EL (cell line): ENCODE measurements at places on chromosomes 11 and 22.
A peak's percentile ranks its signal among the peaks of the same experiment; 100 is the strongest.

GRCh38 chr22:40036591-40037225, 42.0 kb downstream of the FAM83F start:
- DNase-seq, result peak; percentile 70

DNA sequence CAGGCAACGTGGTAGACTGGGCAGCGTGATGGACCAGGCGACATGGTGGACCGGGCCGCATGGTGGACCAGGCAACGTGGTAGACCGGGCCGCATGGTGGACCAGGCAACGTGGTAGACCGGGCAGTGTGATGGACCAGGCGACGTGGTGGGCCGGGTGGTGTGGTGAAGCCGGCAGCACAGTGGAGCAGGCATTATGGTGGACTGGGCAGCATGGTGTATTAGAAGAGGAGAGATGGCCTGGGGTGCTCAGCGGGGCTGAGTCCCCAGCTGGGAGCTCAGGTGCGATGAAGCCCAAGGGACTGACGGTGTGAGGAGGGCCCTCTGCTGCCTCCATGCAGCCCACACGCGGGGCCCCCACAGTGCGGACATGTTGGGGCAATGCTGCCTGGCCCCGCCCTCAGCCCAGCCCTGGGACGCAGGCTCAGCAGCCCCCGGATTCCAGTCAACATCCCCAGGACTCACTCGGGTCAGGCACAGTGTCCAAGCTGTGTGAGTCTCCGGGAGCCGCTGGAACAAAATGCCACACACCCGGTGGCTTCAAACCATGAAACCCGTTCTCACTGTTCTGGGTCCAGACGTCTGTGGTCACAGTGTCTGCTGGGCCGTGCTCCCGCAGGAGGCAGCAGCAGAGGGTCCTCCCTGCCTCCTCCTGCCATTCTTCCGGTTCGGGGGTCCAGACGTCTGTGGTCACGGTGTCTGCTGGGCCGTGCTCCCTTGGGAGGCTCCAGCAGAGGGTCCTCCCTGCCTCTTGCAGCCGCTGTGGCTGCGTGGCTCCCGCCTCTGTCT, 1084.9 kb downstream of the BRD1 start:
- DNase-seq, result no peak

GRCh38 chr11:125343718-125344131, 152.3 kb downstream of the FEZ1 start:
- no peak for DNase-seq

DNA sequence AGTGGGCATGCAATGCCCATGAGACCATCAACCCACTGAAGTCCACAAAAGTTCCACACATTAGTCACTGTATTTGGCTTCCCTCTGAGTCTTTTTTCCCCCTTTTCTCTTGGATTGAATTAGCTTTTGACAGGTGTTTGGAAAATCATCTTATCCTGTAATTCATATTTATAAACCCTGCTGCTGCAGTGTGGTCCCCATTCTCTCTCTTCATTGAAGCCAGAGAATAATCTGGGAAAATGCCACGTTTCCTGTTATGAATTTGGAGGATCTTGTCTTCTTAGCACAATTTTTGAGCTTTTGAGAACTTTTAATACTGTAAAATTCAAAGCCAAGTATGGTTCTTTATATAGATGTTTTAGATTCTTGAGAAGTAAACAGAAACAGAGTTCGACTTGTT, 84.8 kb downstream of the UVRAG start:
- no peak for DNase-seq

DNA sequence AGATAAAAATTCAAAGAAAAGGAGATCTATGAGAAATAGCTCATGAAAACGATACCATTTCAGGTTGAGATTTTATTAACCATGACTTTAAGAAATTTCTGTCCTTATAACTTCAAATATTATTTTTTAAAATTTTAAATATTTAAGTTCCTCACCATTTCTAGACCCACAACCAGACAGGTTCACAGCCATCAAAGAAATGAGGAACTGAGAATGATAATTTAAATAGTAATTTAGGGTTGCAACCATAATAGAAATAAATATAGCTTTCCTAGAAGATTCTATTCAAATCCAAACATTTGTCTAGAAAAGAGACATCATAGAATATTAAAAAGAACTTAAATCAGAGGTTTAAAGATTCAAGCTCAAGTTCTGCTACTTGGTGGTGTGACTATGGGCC, 5.9 kb upstream of the VWA5A start:
- DNase-seq, result no peak

DNA sequence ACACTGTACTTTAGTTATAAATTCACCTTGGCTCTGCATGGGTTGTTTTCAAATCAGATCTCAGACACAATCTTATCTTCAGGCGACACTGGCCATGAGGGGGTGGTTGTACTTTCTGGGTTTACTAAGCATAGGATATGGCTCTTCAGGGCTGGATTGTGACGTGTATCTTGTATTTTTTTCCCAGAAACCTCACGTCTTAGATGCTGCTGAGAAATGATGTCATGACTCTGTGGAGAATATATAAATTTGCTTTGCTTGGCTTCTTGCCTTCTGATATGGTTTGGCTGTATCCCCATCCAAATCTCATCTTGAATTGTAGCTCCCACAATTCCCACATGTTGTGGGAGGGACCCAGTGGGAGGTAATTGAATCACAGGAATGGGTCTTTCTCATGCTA, 82.8 kb upstream of the VSTM5 start:
- no peak for DNase-seq

DNA sequence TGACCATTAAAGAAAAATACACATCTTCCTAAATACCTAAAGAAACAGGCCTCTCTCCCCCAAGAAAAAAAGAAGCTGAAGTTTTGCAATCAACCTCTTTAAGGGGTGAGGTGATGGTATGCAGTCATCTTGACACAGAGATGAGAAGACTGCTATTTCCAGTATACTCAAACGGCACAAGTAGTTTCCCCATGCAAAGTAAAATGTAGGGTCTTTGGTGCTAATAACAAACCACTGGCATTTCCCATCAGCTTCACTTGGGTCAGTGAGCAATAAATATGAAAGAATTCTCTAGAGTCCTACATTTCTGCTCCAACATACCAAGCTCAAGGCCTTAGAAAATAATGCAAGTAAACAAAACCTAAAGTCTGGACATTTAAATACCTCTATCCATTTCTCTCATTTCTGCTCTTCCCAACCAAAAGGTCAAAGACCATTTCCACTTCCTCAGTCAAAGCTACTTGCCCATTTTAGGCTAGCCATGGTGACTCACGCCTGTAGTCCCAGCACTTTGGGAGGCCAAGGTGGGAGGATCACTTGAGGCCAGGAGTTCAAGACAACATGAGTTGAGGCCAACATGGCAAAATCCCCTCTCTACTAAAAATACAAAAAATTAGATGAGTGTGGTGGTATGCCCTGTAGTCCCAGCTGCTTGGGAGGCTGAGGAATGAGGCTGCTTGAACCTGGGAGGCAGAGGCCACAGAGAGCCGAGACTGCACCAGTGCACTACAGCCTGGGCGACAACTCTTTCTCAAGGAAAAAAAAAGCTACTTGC, 39.5 kb upstream of the CHRNA10 start:
- peak; percentile 13 for DNase-seq

GRCh38 chr11:101757741-101758140, 157.1 kb upstream of the CEP126 start:
- DNase-seq, result no peak

- DNase-seq, result no peak
Measured at GRCh38 chr22:40007853-40008710, 13.3 kb downstream of the FAM83F start.

DNA sequence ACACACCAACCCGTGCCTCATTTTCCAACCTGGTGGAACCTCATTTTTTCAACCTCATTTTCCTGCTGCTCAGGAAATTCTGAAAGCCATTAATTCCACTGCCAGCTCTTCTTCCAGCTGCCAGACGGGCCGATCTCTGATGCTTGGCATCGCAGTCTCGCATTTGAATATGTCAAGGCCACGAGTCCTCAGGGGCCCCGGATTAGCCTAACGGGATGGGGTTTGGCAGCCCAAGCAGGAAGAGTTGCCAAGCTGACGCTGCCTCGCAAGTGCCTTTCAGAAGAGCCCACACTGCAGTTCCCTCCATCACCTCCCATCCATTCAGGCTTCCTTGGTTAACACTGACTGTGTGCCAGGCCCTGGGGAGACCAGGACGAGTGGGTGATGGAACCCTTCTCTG, 8.7 kb downstream of the RASD2 start:
- no peak for DNase-seq

DNA sequence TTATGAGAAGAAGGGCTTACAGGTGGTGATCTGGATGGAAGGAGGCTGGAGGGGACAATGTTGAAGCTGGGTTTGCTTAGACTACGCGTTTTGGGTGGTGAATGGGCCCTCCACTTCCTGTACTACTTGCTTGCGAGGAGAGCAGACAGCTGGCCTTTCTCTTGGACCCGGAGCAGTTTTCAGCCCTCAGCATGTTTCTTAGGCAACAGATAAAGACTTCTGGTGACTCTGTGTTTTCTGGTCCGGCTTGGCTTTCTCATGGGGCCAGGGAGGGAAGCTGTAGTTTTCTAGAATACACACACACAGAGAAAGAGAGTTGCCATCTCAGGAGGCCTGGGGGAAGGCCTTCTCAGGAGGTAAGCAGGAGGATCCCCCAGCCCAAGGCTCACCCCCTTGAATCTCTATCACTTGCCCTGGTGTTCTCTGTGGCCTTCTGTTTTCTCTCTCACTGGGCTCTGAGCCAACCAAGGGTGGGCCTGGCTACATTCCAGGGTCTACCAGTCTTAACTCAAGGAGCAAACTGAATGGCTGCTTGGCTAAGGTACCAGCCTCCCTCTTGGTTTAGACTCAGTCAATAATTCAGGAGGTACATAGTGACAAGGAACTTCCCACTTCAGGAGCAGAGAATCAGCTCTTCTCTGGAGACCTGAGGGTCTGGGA, 2.4 kb downstream of the CCS start:
- DNase-seq, result no peak
